ENCODE measurements at places on chromosomes 7 and 10.

GRCh38 chr7:34277016-34277802 is 371.9 kb downstream of the BMPER start:
- no peak for DNase-seq

DNA sequence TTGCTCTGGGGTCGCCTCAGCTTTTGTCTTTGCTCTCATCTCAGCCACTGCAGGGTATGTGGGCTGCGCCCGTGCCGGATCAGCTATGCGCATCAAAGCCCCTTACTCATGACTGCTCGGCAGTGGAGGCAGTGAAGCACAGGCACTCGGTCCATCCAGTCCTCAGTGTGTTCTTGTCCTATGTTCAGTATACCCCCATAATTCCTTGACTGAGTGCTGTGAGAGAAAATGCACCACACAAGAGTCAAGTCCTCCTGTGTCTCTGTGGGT is 27.4 kb downstream of the EPDR1 start:
- DNase-seq, result no peak

GRCh38 chr10:63586043-63586442 is 64.8 kb downstream of the REEP3 start:
- DNase-seq, result no peak

DNA sequence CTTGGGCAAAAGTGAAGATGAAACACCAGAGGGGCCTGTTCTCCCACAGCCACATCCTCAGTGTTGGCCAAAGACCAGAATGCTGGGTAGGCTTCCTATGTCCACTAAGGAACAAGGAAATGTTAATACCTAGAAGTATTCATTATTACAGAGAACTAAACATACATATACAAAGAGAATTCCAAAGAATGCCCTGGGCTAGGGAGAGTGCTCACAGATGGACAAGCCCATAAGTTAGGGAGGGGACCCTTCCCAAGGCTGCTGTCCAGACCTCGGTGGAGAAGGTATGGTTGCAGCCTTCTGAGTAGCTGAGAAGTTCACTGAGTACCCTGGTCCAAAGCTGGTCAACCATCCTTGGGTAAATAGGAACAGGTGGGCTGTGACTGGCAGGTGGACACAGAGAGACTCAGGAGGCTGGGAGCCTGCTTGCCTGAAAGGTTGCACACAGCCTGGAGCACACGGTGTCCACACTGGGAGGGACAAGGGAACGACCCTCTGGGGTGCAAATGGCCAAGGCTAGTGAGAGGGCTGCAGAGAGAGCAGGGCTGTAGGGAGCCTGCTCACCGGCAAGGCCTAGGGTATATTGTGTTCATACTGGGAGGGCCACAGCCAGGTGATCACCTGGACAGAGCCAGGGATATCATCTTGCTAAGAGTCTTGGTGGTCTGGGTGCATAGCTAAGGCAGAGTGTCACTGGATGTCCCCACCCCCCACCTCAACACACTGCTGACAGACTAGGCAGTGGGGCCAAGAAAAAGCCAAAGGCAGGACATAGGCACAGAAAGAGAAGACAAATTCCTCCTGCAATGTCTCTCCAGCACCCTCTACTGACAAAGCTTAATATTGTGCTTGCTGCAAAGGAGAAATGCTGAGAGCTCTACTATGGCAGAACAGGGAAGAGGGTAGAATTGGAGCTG is 40.3 kb downstream of the CPVL start:
- DNase-seq, result no peak

GRCh38 chr10:124379609-124380193 is 39.0 kb downstream of the OAT start:
- DNase-seq, result no peak

- no peak for DNase-seq
These were observed 396 bp upstream of the TAF5 start for GRCh38 chr10:103367379-103367781.

All from CD8-positive, alpha-beta T cell (primary cell).